ENCODE measurements at places on chromosomes 7 and 10.

DNA sequence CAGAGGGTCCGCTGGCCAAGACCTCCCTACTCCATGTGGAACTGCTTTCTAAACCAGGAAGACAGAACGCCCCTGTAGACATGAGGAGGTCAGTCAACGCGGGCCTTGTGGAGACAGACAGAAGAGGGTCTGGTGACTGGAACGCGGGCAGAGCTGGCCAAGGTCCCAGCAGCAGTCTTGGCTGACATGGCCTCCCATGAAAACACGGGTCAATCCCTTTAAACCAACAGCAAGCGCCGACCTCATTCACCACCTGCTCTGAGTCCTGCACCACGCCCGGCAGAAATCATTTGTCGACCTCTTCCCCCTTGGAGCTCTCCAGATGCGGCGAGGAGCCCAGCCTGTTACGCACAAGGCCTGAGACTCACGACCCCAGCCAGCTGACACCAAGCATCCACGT lies 78.5 kb downstream of the ZRANB1 start:
- no peak for DNase-seq

DNA sequence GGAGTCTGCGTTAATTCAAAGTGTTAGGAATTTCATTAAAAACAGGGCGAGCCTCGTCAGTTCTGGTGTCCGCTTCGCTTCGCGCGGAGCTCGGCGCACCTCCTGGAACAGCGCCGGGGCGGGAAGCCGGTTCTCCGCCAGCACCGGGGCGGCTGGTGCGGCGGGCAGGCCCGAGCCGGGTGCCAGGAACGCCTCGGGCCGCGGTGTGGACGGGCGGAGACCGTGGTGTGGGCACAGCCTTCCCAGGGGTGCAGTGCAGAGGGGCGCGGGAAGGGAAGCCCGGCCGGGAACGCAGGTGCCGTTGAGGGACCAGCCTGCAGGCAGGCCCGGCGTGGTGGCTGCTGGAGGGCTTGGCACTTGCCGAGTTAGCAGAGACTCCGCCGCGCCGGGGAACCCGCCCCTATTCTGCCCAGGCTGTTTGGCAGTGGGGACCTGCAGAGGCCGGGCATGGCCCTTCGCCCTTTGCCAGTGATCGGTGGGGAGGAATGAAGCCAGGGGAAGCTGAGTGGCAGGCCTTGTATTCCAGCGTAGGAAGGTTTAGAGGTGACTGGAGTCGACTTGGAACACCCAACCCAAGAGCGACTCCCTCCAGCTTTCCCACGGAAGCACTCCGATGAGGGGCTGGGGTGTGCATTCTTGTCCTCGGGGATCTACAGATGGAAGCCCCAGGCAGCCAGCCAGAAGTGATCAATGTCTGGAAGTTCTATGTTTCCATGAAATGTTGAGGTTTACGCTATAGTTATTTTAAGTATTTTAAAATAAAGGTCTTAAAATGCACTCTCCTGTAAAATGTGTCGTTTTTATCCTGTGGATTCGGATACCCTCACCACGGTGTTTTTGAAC lies 945 bp upstream of the RHEB start:
- DNase-seq = peak; percentile 38

DNA sequence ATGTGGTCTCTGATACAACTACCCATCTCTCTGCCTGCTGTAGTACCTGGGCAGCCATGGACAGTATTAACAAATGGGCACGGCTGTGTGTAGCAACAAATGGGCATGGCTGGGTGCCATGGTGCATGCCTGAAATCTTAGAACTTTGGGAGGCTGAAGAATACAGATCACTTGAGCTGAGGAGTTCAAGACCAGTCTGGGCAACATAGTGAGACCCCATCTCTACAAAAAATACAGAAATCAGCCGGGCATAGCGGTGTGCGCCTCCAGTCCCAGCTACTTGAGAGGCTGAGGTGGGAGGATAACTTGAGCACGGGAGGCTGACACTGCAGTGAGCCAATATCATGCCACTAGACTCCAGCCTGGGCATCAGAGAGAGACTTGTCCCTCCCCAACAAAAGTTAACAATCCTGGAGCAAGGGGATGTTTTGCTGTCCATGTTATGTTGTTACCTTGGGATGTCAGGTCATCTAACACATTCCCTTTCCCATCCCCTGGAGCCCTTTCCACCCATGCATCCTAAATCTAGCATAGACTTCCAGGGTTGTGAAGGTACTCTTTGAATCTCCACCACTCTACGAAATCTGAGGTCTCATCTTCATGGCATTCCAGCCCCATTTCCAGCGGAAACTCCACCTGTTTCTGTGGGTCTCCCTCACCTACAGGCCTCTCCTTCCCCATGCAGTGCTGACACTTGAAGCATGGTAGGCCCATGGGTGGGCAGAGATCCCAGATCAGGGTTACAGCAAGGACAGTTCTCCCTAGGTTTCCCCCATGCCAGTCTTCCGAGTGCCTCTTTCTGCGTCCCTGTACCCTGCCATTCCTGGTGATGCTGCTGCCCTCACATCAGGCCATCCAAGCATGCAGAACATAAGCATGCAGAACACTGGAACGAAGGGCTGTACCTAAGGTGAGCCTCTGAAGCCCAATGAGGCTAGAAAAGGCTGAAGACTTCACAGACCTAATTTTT lies 13.1 kb downstream of the FXYD4 start:
- no peak for DNase-seq

- DNase-seq = no peak
Measured at GRCh38 chr7:77395626-77396025, 20.5 kb downstream of the GSAP start.

GRCh38 chr7:54831046-54831643 lies 72.1 kb upstream of the SEC61G start:
- DNase-seq = no peak

- DNase-seq = no peak
Measured at GRCh38 chr7:137439829-137440825, 96.6 kb upstream of the PTN start.

GRCh38 chr7:46006723-46007122 lies 85.7 kb upstream of the IGFBP3 start:
- DNase-seq = no peak

- DNase-seq = no peak
Measured at GRCh38 chr10:2048337-2048973, 311.1 kb upstream of the ADARB2 start.

GRCh38 chr10:44992070-44992731 lies 8.5 kb upstream of the ZNF22 start:
- DNase-seq = no peak

GRCh38 chr7:100875356-100875751 lies 451 bp downstream of the SRRT start:
- peak; percentile 35 for DNase-seq

DNA sequence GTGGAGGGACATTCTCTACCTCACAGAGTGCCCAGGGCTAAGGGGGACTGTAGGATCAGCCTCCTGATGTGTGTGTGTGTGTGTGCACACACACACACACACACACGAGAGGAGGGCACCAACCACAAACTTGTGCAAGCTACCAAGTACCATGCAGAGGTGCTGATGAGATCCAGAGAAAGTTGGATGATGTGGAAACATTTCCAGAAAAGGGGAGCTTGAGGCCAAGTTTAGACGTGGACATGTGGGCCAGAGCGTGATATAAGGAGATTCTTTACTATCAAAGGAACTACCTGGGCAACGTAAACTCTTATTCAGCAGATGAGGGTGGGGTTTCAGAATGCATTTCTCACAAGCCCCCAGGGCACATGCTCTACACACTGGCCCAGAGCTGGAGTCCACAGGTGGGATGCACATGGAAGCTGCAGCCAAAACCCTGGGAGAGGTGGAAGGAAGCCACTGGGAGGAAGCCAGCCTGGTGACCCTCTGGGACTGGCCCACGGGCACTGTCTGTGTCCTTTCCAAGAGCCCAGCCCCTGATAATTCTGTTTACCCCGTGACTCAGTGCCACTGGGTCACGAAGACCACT lies 53.5 kb downstream of the DLG5 start:
- no peak for DNase-seq

DNA sequence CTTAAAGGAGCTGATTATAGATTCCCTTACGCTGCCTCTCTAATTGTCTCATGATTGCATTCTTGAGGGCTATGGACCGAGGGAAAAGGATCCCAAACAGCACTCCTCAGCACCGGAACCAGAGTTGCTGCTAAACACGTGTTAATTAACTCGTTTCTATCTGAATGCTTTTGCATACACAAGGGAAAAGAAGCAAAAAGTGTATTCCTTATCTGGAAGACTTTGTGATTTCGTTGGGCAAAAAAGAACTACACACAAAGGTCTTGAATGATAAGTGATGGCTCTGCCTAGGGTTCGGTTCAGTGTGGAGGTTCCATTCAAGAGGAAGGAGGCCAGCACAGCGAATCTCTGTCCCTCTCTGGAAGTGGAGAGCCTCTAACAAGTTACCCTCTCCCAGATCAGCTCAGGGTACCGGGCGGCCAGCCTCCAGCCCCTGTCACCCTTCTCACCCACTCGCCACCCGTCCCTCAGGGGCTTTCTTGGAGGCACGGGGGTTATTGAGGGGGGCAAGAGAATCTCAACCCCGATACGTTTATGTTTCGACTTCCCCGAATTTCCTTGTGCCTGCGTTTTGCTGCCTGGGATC lies 515 bp upstream of the SLC4A2 start:
- DNase-seq = no peak

GRCh38 chr10:21272643-21273399 lies 252.7 kb downstream of the SKIDA1 start:
- DNase-seq = no peak

DNA sequence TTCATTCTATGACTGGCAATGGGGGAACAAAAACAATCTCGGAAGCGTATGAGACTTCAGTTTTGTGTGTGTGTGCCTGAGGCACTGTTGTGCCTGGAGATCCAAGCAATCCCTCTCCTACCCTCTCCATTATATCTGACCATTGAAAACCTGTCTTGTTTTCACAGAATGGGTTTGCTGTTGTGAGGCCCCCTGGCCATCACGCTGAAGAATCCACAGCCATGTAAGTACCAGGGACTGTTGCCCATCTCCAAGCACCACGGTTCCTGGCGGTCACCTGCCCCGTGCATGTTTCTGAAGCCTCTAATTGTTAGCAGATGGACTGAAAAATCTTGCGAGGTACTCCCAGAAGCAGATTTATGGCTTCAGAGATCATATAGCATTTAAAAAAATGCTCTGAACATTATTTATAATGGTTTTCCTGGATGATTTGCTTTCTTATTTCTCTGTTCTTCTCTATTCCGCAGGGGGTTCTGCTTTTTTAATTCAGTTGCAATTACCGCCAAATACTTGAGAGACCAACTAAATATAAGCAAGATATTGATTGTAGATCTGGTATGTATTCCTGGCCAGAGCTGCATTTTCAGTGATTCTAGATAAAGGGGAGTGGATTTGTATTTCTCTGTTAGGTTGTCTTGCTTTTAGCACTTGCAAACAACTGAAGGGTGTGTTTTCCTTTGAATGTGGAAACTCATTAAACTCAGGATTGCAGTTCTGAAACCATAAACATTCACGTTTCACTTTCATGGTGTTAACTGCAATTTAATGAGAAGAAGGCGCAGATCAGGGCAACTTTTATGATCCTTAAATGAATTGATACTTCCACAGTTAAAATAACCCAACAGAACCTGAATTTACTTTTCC lies 288.2 kb downstream of the TWIST1 start:
- no peak for DNase-seq

DNA sequence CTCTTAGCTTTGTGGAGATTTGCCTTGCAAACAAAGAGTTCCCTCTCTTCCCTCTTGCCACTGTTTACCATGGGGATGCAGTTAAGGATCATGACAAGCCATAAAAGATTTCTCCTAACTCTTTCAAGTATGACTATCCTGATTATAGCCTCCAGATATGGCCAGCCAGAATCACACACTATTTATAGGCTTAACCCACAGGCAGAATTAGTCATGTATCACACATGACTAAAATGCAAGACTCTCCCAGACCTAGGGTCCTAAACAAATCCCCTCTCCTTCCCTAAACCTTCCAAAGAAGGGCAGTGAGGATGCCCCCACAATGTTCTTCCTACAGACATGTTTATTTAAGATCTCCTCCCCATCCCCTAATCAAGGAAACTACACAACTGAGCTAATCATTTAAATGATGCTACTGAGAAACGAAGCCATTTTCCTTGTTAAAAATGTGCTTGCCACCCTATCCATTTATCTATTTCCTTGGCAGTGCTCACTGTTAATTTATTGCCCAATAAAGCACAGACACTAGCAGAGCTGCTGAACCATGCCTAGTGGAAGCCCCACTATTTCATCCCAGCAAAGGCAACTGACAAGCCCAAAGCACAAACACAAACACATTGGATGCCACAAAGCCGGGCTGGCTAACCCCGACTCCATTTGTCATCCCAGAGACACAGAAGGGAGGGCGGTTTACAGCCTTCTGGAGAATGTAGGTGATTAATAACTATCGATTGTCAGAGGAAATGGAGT lies 363.4 kb downstream of the KCNMA1 start:
- DNase-seq = no peak

DNA sequence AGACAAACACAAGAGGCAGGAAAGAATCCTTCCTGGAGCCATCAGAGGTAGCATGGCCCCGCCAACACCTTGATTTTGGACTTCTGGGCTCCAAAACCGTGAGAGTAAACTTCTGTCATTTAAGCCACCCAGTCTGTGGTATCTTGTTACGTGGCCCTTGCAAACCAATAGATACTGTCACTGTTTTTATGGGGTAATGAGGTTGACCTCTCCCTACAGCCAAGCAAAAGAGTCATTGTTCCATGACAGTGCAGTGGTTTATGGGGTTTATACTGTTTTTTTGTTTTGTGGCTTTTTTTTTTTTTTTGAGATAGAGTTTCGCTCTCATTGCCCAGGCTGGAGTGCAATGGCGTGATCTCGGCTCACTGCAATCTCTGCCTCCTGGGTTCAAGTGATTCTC lies 32.8 kb downstream of the KIAA1549 start:
- DNase-seq = no peak

DNA sequence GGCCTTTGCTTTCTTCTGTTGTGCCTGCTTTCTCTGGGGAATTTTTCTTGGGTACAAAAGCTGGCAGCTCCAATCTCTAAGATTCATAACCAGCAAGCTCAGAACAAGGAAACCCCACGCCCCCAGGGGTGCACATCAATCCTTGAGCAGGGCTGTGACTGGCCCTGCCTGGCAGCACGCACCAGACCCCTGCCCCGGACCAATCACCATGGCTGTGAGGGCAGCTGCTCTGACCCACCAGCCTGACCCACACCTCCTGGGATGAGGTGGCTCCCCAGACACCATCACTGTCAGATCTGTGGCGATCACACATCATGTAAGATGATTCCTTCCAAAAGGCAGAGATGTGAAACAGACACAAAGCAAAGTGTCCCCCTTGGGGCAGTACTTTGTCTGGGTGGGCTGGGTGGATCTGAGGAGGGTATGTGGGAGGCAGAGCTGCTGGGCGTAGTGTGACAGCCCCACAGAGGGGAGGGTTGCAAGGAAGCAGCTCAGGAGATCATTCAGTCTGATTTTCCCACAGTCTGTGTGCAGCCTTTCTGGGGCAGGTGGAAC lies 175.5 kb upstream of the SHH start:
- DNase-seq = no peak

All from stimulated activated naive CD4-positive, alpha-beta T cell (primary cell).